NCI-H1694 (cell line): ENCODE measurements at places on chromosomes 1 and 21.

GRCh38 chr21:44792702-44793591 is 8.7 kb downstream of the UBE2G2 start:
- DNase-seq, result peak; percentile 58

DNA sequence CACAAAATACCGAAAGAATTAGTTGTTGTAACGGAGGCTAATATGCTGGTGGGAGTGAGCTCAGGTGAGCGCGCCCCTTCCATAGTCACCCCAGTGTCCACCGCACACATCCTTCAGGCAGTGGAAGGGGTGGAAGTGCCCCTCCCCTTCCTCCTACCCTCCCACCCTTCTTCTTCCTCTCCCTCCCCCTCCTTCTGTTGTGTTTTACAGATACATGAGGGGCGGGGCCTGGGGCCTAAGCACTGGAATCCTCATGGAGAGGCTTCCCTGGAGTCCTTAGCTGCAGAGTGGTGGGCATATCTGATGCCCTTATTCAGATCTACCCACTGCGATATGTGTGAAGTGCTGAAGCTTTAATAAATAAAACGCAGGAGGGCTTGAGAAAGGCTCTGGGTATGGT is 10.3 kb upstream of the ADARB1 start:
- DNase-seq, result no peak

GRCh38 chr1:226061841-226062557 is 517 bp upstream of the H3-3A start:
- peak; percentile 54 for DNase-seq

DNA sequence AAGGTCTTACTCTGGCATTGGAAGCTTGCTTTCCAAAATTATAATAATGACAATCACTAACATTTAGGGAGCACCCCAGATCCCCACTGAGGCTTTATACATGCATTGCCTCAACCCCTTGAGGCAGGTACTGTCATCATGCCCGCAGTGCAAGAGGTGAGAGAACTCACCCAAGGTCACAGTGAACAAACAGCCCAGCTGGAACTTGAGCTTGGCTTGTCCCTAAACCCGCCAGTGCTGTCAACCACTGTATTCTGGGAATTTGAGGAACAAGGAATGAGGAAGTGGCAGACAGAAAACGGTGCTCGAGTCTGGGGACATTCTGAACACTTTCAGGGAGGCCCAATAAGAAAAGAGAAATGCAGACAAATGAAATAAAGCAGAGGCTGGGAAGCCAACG is 34.6 kb upstream of the TLR5 start:
- no peak for DNase-seq

DNA sequence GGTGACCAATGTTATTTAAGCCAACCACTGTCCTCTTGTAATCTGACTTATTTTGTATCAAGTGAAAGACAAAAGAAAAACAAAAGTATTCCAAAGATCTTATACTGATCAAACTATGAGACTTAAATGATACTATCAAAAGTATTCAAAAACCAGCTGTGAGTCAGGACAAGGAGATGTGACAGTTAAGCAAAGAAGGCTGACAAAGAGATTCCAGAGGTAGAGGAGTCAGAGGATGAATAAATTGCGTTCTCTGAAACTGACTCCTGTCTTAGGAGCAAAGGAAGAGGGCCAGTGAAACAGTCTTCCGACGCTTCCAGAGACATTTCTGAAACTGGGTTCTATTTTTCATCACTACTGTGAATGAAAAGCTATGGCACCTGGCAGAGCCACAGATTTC is 20.9 kb downstream of the TMEM50B start:
- DNase-seq, result no peak

- peak; percentile 16 for DNase-seq
Observed at GRCh38 chr1:116268211-116268610, 104.8 kb upstream of the ATP1A1 start.

DNA sequence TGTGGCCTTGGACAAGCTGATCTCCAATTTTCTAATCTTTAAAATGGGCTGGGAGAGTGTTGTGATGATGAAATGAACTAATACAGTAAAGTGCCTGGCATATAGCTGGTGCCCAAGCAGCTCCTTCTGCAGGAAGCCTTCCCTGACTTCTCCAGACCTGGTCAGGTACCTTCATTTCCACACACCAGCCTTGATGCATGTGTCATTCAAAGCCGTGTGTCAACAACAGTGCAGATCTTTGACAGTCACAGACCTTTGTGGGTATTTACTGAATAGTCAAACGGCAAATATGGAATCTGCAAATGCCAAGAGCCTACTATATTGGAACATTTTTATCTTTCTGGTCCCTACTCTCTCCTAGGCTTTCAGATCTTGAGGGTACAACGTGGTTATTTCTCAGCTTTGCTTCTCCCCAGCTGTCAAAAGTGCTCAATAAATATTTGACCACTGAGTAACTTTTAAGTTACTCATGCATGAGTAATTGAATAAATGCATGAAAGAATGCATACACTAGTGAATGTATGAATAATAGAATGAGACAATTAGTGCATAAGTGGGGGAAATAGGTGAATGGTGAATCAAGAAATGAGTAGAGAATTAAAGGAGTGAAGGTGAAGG is 75.4 kb downstream of the MDM4 start:
- DNase-seq, result no peak

GRCh38 chr1:165039996-165040395 is 316.5 kb downstream of the LMX1A start:
- DNase-seq, result no peak

DNA sequence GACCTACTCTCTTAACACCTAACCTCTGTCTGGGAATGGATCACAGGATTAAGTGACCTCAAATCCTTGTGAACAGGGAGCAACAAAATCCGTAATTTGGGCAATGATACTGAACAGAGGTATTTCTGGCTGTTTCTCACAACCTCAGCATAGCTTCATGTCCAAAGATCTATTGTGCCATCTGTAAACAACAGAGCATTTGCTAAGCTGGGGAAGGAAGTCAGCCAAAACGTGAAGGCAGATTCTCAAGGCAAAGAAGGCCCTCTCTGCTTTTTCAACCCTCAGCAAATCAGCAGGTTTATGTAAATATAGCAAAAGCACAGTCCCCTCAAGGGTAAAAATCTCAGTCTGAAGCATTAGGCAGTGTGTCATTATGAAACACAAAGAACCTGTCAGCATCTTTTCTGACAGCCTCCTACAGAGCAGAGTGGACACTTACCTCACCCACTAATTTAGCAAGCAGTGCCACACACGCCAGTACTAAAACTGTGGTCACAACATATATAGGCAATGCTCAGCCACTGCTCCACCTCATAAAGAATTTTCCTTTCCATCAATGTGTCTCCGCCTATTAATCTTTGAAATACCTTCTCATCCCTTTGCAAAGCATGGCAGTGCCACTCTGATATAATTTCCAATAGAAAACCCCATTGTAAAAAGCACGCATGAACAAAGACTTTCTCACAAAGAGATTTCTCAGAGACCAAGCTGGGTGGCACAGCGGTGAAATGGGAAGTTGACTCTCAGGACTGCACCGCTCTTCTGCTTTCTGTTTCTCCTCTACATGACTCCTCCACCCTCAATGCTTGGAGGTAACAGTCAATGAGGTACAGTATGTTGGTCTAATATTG is 188.0 kb downstream of the RERE start:
- no peak for DNase-seq

DNA sequence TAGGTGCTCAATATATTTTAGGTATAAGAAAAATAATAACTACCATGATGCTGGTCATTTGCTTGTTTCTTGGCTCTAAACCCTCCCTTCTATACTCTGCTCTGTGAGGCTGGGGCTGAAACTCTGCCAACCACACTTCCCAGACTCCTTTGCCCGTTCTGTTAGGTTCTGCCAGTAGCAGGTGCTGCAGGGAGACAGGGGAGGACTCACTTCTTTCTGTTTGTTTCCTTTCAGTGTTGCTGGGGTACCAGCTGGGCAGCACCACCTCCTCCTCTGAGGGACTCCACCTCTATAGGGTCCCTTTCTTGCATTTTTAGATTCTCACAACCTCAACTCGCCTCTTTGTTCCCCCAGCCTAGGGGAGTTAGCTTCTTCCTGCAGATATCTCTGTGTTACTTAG is 17.0 kb upstream of the SH2D2A start:
- no peak for DNase-seq

GRCh38 chr1:230105245-230105753 is 38.3 kb downstream of the GALNT2 start:
- DNase-seq, result no peak

DNA sequence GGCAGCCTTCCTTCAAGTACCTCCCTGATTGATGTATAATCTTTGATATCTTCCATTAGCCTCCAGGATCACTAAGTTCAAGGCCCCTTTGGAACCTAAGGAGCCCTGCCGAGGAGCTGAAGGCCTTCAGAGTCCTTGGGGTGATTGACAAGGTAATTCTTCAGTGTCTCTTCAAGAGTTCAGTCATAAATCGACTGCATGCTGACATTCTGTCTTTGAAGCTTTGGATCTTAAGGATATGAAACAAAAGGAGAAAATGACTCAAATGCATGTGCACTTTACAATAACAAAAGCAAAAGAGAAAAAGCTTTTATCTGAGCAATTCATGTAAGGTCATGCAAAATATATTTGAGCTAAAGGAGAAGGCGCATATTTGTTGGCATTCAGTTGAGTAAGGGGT is 125.3 kb downstream of the RPS6KC1 start:
- DNase-seq, result no peak

GRCh38 chr1:208791456-208791855 is 547.3 kb upstream of the PLXNA2 start:
- DNase-seq, result no peak

GRCh38 chr1:7425771-7426170 is 345.3 kb upstream of the VAMP3 start:
- DNase-seq, result no peak

- no peak for DNase-seq
Observed at GRCh38 chr1:47593013-47593568, 155.2 kb downstream of the FOXD2 start.

- no peak for DNase-seq
Observed at GRCh38 chr1:76511558-76512179, 355.6 kb upstream of the ST6GALNAC5 start.

- no peak for DNase-seq
Observed at GRCh38 chr1:201116091-201116490, 3.9 kb upstream of the CACNA1S start.

DNA sequence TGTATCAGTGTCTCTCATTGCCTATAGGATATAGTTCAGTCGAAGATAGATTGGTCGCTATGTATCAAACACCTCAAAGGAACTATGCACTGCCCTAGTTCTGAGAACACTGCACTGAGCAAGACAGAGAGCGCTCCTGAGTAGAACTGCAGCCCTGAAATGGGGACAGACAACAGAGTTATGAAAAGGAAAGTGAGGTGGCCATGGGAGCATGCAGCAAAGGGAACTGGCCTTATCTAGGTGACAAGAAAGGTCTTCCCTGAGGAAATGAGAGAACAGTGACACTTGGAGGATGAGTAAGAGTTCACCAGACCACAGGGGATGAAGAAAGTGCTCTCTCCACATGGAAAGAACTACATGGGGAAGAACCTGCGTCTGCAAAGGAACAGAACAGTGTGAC is 7.5 kb upstream of the G0S2 start:
- DNase-seq, result no peak

GRCh38 chr1:201903135-201903534 is 14.4 kb downstream of the SHISA4 start:
- no peak for DNase-seq

GRCh38 chr1:81446000-81446669 is 354.6 kb upstream of the ADGRL2 start:
- no peak for DNase-seq

DNA sequence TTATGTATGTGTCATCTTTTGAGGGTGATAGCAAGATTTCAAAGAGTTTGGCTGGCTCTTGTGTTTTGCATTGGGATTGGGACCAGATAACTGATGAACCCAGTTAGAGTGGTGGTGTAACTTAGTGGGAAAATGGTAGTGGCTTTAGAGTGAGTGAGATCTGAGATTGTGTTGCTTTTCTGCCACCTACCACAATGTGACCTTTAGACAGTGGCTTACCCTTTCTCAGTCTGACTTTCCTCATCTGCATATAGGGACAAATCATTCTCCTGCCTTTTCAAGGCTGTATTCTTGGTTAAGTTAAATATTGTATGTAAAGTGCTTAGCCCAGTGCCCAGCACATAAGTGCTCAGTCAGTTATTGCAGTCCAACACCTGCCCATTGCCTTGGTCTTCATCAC is 31.3 kb downstream of the CENPF start:
- no peak for DNase-seq

DNA sequence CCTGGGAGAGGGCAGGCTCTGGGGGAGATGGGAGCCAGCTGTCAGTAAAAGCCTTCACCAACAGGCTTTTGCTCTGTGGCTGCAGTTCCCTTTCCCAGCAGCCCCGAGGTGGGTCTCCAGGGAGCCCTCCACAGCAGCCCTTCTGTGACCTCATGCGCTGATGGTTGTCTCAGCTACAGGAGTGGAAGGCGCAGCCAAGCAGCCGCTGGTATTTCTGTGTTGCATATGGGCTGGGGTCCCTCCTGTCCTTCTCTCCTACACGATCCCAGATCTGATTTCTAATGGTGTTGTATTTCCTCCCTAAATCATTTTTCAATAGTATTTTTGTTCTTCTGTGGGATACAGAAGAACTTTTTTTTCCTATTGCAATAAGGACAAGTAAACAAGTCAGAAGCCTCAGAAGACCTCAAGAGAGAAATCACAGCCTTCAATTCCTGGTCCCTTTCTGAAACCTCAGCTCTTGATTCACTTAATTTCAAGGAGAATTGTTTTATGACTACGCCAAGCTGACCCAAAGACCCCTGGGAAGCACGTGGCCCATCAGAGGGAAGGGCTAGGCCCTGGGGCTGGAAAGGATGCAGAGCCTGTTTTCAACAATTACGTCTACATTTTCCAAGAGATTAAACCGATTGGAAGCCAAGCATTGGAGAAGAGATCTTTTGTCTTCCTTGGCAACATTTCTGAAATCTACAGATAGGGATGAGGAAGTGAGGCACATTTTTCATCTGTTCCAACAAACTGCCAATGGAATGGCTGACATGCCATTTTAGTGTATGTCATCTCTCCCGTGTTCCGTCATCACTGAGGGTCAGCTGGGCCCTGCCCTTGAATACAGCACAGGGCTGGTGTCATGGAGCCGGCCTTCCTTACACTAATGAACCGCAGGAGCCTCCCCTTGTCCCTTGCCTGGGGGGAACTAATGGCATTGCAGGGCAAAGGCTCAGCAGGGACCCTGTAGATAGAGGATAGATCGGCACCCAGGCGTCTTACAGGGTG is 42.0 kb upstream of the SCCPDH start:
- DNase-seq, result no peak

- DNase-seq, result peak; percentile 97
Observed at GRCh38 chr1:156851779-156852417, 7.0 kb downstream of the INSRR start.

DNA sequence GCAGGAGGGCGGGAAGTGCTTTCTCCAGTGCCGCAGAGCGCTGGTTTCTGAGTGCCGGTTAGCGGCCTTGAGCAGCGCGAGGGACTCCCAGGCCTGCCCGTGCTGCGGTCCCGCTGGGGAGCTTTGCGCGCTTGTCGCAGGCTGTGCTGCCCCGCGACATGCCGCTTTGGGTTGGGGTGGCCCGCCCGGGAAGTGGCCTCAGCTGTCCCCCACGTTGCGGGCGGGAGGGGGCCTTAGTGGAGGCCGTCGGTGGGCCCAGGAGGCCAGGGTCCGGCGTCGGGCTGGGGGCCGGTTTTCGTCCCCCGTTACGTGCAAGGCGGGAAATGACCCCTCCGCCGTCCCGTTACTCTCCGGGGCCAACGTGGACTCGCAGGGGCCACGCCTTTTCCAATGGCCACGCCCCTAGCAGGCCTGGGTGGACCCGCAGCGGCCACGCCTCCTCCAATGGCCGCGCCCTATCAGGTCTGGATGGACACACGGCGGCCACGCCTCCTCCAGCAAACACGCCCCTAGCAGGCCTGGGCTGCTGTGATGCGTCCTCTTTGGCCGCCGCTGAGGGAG is 977 bp upstream of the C1orf174 start:
- peak; percentile 23 for DNase-seq

- DNase-seq, result no peak
Observed at GRCh38 chr21:36412916-36413315, 27.7 kb downstream of the CHAF1B start.

- DNase-seq, result no peak
Observed at GRCh38 chr1:232991238-232991637, 40.8 kb downstream of the NTPCR start.
